ENCODE measurements at places on chromosomes 1 and 21.

GRCh38 chr1:167135281-167135840 lies 41.5 kb downstream of the STYXL2 start:
- no peak for DNase-seq

DNA sequence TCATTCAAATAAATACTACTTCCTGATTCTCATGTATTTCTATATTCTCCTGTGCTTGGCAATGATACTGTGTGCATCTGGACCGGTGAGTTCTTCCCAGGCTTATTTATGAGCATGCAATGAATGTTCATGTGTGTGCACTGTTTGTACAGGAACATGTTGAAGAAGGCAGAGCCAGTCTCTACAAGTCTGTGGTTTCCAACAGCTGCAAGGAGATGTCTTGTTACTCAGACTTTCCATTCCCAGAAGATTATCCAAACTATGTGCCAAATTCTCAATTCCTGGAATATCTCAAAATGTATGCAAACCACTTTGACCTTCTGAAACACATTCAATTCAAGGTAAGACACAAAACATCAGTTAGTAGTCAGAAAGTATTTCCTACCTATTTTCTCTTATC lies 19.1 kb downstream of the FMO1 start:
- DNase-seq, result no peak

- DNase-seq, result peak; percentile 83
Observed at GRCh38 chr1:87329051-87329525, 408 bp downstream of the LMO4 start.

DNA sequence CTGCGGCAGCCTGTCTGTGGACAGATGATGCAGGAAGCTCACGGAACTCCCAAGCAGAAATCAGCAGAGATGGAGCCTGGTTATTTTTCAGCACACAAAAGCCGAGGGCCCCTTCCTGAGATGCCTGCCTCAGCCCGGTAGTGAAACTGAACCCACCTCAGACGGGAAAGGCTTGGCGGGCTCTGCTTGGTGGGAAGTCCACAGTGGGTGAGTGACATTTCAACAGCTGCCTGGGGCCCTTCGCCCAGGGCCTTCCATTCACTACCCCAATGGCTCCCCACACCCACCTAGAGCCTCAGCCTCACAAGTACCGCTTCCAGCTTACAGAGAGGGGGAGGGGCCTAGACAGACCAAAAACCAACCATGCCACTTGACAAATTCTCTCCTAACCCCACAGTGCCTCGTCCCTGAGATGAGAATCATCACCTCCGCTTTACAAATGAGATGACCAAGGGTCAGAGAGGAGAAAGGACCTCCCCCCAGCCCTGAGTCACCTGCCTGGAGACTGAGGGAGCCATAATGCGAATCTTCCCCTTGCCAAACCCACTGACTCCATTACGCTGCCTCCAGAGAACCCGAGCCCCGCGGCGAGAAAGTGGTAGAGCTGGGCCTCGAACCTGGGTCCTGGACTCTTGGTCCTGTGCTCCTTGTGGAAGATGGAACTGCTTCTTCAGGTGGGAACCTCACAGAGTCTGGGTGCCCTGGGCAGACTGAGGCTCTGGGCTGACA lies 3.4 kb upstream of the ECE1 start:
- no peak for DNase-seq

DNA sequence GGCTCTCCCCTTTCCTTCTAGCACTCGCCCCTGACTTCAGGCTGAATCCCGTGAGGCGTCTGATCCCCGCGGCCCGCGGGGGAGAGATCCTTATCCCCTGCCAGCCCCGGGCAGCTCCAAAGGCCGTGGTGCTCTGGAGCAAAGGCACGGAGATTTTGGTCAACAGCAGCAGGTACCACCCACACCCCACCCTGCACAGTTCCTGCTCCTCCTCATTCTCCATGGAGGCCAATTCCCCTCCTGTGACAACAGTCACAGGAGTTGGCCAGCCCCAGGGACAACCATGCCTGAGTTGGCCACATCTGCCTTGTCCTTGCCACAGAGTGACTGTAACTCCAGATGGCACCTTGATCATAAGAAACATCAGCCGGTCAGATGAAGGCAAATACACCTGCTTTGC lies 20.0 kb downstream of the TMEM81 start:
- DNase-seq, result no peak

DNA sequence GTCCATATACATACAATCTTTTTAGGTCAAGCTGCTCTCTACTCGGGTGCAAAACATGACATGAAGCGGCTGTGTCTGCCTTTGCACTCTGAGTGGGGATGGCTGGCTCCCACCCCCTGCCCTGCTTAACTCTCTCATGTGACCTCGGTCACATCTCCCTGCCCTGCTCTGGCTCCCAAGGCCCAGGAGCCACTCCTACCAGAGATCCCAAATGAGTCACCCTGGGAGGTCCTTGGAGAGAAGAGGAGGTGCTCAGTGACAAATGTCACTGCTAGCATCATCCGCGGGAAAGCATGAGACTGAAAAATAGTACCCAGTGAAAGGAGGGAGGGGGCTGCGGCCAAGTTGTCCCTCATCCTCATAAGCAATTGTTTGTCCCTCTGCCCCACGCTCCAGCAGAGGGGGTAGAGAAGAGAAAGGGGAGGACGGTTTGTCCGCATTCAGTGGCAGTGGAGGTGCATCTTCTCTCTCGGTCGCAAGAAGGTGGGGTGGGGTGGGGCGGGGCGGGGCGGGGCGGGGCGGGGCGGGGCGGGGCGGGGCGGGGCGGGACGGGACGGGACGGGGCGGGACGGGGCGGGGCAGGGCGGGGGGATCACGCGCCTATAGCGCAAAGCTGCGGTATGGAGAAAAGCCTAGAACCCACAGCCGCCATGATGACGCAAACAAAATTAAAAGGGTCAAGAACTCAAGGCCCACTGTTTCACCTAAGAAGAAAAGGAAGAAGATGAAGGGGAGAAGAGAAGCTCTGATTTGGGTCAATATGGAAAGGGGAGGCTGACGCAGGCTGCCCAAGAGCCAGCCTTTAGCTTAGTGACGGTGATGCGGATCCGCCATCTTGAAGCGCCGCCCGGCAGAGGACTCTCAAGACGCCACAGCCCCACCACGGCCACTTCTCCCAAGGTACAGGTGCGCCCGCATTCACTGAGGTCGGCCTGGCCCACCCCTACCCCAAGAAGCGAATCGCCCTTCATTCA lies 66.2 kb downstream of the CD46 start:
- no peak for DNase-seq

- no peak for DNase-seq
Observed at GRCh38 chr1:64093941-64094340, 109.5 kb upstream of the UBE2U start.

DNA sequence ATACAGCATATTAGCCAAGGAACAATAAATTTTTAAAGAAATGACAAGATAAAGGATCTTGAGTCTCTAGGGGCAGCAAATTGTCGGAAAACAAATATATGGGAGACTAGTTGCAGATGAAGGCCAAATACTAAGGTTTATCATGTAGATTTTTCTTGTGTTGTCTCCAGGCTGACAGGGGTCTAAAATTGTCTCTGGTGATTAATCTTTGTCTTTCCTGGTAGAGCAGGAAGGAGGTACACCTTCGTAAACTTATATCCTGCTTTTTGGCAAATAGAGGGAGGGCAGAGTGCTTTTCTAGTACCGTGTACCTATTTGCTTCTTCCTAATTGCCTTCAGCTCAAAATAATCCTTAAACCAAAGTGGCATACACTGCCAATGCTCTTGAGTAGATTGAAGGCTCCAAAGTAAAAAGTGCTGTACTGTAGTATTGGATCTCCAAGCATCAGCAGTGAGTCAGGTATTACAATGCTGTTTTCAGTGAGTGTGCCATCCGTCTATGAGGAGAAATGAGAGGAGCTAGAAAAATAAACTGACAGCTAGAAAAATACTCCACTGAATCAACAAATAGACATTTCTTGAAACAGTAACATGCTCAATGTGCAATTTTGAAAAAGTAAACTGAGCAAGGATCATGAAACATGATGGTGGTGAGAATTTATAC lies 1.8 kb upstream of the LEPR start:
- no peak for DNase-seq

DNA sequence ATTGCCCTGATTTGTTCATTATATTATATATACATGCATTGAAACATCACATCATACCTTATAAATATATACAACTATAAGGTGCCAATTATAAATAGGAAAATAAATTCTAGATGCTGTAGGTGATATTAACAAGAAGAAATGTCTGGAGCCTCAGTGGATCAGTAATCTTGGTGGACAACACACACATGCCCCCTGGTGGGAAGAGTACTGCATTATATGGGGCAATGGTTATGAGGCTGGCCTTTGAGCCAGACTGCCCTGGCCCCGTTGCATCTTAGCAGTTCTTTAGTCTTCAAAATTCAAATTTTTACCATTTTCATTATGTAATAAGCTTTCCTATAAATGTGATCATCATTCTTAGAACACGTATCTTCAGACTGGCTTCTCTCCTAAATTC lies 335.0 kb upstream of the GREM2 start:
- no peak for DNase-seq

DNA sequence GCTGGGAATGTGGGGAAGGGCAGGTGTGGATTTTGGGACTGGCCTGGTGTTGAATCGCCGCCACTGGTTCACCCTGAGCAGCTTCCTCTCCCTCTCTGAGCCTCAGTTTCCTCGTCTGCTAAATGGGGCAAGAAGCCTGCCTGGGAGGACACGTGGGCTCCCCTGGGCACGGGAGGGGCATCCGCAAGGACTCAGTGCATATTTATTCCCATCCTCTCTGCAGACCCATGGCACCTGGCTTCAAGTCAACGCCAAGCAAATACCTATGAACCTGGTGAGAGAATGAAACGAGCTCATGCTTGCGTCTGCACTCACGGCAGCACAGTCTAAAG lies 234.4 kb downstream of the PTPRU start:
- DNase-seq, result no peak

- DNase-seq, result no peak
Observed at GRCh38 chr1:248372394-248372793, 3.2 kb upstream of the OR2T6 start.

DNA sequence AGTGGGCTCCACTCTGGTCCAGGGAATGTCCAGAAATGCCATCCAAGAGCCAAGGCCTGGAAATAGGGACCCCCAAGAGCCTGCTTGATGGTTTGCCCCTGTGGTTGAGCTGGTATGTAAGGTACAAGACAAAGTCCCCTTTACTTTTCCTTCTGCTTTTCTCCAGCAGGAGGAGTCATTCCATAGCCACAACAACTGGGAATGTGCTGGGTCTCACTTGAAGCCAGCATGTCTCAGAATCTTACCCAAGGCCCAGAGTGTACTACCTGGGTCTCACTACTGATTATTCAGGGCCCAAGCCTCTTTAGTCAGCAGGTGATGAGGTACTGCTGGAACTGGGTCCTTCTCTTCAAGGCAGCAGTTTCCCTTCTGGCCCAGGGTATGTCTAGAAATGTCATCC lies 62.1 kb upstream of the CD55 start:
- DNase-seq, result no peak
